ENCODE measurements at places on chromosomes 16 and 17.

- DNase-seq, result no peak
Measured at GRCh38 chr16:14321542-14321941, 250.4 kb downstream of the MRTFB start.

- no peak for DNase-seq
Measured at GRCh38 chr16:89312194-89312593, 94.7 kb downstream of the ZNF778 start.

- DNase-seq, result no peak
Measured at GRCh38 chr16:546909-547770, 13.1 kb upstream of the PRR35 start.

- no peak for DNase-seq
Measured at GRCh38 chr16:65807858-65808257, 558.6 kb upstream of the CDH5 start.

- no peak for DNase-seq
Measured at GRCh38 chr17:48053758-48054237, 5.6 kb downstream of the NFE2L1 start.

All from hippocampal formation (tissue), 2 donors.